A172 (cell line): ENCODE measurements at places on chromosomes 13 and 19.

GRCh38 chr19:1133471-1133929, 29.7 kb downstream of the GPX4 start:
- no peak for DNase-seq

- DNase-seq: no peak
Observed at GRCh38 chr13:100068133-100068931, 20.6 kb upstream of the PCCA start.

- peak; percentile 22 for DNase-seq
Observed at GRCh38 chr19:57747472-57747807, 825 bp downstream of the ZNF776 start.

- no peak for DNase-seq
Observed at GRCh38 chr13:95115525-95115924, 185.7 kb downstream of the ABCC4 start.

DNA sequence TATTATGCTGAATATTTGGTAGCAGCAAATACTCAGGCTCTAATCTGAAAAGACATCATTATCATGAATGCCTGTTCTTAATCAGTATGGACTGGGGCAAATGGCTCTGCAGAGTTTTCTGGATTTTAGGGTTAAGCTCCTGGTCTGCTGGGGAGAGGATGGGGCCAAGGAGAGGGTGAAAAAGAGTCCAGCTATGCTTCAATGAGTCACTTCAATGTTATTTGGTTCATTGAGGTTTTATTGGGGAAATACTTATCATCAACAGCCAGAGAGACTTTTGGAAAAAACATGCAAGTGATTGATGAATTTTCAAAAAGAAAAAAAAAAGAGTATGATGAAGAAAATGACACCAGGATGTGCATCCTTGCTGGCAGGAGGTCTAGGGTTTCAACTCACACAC, 278.3 kb downstream of the UQCRFS1 start:
- no peak for DNase-seq

GRCh38 chr13:104253063-104253680, 1187.0 kb upstream of the SLC10A2 start:
- DNase-seq: no peak

DNA sequence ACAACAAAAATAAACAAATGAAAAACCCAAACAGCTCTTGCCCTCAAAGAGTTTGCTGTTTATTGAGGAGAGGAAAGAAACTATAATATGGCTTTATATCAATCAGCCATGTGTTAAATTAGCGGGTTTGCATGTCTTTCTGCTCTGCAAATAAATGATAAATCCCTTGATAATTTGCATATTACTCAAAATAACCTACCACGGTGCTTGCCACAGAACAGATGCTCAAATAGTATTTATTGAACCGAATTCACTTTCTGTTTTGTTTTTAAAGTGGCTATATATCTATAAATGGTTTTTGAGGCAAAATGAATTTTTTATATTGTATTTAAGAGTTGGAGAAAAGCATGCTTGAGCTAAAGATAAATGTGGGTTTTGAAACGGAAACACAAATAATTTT, 428.1 kb downstream of the ITGBL1 start:
- DNase-seq: no peak

- no peak for DNase-seq
Observed at GRCh38 chr19:8806661-8807060, 25.4 kb downstream of the ZNF558 start.

- no peak for DNase-seq
Observed at GRCh38 chr19:30310602-30311263, 61.5 kb upstream of the ZNF536 start.

DNA sequence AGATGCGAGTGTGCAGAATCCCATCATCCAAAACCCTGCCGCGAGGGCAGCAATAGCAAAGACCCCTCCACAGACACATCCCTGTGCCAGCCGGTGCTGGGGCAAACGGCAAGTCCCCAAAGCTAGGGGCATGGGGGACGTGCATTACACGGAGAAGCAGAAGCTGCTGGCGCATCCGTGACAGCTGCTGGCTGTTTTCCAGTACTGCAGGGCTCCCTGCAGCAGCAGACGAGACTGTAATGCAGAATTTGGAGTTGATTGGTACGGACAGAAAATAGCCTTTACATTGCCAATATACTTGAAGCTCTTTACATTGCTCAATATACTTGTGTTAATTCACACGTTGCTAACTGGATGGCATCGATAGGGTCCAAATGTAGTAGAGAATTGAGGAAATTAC, 77.2 kb upstream of the TMTC4 start:
- no peak for DNase-seq

DNA sequence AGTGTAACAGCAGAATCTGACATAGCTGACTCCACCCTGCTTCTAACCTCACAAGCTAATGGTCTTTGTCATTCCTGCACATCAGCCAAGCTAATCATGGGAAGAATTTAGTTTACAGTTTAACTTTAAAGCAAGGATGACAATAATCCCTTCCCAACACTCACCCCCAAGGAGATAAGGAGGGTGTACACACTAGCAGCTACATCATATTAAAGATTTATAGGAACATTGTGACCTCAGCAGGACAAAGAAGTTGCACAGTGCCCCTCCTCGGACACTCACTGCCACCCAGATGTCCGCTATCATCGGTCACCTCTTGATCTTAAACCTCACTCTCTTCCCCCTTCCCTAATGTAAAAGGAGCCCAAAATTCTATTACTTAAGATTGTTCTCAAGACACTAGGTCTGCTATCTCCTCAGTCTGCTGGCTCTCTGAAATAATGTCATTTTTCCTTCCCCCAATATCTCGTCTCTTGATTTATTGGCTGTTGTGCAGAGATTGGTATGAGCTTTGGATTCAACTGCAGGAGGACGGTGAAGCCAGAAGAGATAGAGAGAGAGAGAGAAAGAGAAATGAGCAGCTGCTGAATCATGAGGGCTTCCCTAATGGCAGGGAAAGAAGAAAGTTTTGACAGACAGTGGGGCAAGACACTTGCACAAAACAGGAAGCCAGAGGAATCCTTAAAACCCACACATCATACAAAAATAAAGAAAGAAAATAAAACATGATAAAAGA, 17.5 kb upstream of the FFAR2 start:
- DNase-seq: no peak

- peak; percentile 31 for DNase-seq
Observed at GRCh38 chr13:24684600-24684998, 4.4 kb downstream of the ATP12A start.

GRCh38 chr19:19588546-19588945, 29.9 kb downstream of the PBX4 start:
- peak; percentile 28 for DNase-seq

GRCh38 chr13:27257233-27257568, 5.8 kb downstream of the RPL21 start:
- DNase-seq: no peak

DNA sequence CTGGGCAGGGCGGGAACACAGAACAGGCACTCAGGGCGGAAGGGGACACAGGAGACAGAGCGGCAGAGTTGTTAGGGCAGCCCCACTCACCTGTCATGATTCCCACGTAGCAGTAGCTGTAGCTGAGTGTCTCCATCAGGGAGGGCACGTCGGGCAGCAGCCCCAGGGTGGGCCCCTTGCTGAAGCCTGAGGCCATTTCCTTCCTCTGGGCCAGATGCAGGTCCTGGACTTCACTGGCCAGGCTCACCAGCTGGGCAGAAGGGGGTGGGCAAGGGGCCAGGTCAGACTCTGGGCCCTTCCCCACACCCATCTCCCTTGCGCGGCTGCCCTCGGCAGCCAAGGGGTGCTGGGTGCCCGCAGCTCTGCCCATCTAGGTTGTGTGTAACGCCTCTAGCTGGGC, 5.9 kb downstream of the MBOAT7 start:
- no peak for DNase-seq

DNA sequence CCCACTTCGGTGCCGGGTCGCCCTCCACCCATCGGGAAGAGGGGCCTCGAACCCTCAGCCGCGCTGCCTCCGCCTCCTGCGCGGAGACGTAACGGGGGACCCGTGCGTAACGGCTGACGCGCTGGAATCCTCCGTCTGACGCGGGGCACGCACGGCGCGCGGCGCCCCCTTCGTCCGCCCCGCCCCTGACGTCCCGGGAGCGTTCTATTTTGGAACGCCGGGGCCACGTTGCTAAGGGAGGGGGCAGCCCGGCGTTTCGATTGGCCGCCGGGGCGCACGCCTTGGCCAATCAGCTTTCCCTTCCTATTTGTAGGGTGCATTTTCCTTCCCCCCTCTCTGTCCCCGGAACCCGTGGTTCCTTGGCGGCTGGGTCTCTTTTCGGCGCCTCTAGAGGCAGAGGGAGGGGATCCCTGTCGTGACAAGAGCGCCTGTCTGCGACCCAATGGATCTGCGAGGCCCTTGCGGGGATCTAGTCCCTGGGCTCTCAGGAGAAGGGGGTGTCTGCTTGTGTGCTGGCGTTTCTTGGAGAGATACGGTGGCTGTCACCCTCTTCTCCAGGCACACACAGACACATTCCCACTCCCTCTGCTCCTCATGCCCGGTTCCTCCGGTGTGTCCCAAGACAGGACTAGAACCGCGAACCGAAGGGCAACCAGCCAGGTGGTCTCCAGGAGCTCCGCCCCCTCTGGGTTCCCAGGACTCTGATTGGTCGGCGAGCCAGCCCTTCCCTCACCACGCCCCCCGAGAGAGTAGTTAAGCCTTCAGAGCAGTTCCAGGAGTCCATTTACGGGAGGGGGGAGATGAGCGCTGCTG, 1.5 kb downstream of the FOSB start:
- peak; percentile 72 for DNase-seq

- DNase-seq: no peak
Observed at GRCh38 chr13:46577696-46578589, 25.0 kb downstream of the LRCH1 start.

- DNase-seq: peak; percentile 29
Observed at GRCh38 chr13:100280681-100281080, 191.8 kb downstream of the PCCA start.

DNA sequence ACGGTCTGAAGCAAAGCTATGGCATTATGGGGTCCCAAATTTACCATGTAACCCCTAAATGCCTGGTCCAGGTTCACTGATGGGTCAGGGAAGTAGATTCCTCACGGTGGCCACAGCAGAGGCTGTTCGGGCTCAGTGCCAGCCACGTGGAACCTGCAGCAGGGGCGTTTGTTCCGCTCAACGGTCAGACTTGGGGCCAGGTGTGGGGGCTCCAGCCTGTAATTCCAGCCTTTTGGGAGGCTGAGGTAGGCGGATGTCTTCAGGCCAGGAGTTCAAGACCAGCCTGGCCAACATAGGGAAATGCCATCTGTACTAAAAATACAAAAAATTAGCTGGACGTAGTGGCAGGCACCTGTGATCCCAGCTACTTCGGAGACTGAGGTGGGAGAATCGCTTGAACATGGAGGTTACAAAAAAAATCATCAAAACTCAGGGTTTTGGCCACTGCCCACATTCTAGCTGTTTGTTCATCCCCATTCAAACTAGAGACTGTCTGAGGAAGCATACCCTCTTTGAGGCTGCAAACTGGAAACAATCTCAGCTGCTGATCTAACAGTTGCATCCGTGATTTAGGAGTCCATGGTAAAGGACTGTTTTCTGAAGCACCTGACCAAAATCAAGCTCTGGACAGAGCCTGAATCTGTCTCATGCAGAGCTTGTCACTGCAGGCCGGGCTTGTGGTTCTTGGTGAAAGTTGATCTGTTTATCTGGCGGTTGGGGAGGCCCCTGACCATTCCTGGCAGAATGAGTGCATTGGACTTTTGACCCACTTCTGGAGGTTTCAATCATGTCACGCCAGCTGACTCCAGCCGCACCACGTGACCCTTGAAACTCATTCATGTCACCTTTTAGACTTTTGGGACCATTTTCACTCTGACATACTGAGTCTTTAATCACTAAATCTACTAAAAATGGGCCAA, 30.2 kb upstream of the ZNF331 start:
- DNase-seq: no peak

DNA sequence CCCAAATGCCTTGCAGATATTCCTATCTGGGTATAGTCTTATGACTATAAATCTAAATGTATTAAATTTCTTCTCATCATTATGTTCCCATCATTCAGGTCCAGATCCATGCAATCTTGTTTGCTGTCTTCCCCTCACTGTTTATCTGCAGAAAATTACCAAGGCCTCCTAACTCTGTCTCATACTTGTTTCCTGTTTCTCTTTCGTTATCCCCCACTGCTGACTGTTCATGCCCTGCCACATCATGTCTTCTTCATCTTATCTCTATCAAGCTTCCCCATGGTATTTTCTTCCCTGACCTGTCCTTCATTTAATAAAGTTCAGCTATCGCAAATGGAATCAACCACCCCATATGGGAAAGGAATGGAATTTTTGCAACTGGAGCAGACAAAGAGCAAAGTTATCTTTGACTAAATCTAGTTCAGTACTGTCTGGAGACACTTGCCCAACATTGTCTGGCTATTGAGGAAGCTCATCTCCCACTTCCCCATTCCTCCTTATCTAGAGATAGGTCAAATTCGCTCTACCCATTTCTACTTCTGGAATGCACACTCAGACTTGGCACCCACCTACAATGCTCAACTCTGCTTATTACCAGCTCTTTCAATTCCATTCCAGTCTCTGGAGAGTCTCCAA, 1358.1 kb downstream of the EFNB2 start:
- no peak for DNase-seq

- DNase-seq: peak; percentile 29
Observed at GRCh38 chr13:100490692-100491091, 97.9 kb downstream of the GGACT start.

DNA sequence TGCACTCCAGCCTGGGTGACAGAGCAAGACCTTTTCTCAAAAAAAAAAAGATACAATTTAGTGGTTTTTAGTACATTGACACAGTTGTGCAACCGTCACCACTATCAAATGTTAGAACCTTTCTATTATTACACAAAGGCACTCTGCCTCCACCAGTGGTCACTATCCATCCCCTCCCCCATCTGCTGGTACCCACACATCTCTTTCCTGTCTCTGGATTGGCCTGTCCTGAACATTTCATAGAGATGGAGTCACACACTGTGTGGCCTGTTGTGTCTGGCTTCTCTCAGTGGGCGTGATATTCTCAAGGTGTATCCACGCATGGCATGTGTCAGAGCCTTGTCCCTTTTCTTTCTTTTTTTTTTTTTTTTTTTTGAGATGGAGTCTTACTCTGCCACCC, 11.2 kb downstream of the KDM4B start:
- peak; percentile 29 for DNase-seq

- DNase-seq: no peak
Observed at GRCh38 chr13:41085961-41086585, 24.8 kb downstream of the WBP4 start.

GRCh38 chr13:27533155-27533643, 82.8 kb upstream of the MTIF3 start:
- peak; percentile 67 for DNase-seq

GRCh38 chr13:35481777-35482176, 5.3 kb upstream of the MAB21L1 start:
- DNase-seq: no peak

GRCh38 chr13:36552334-36552733, 120.0 kb downstream of the CCNA1 start:
- DNase-seq: no peak
